ENCODE measurements at places on chromosomes 1 and 21. TPM values are rescaled to one million over a fixed set of nuclear protein-coding genes. Genes with fewer than 3 reads are reported as not detected.

The TBX15 gene
- total RNA-seq = not detected

The FCRLA gene
- not detected for total RNA-seq

DNA sequence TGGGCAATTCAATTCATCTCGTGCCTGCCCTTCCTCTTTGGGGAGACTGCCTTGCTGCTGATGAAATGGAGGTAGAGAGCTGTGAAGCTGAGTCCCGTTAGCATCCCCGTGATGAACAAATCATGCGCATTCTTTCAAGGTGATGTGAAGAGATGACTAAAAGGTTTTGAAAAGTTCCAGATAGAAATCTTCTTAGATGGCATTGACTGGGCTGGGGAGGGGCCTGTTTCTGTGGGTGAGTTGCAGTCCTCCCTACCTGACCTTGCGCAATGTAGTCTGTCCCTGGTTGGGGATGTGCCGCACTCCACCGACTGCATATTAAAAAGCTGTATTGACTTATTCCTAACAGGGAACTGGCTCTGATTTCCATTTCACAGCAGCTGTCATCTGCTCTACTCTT lies 49.6 kb downstream of the ST6GALNAC3 start:
- no peak for DNase-seq

- no peak for DNase-seq
Observed at GRCh38 chr1:176208034-176208433, 948 bp upstream of the COP1 start.

- DNase-seq = no peak
Observed at GRCh38 chr21:43919871-43920801, 55.1 kb downstream of the AGPAT3 start.

GRCh38 chr1:199678771-199679170 lies 348.7 kb upstream of the NR5A2 start:
- no peak for DNase-seq

- DNase-seq = no peak
Observed at GRCh38 chr1:67560580-67561255, 124.3 kb upstream of the GADD45A start.
